ENCODE measurements at places on chromosomes 13 and 19.

DNA sequence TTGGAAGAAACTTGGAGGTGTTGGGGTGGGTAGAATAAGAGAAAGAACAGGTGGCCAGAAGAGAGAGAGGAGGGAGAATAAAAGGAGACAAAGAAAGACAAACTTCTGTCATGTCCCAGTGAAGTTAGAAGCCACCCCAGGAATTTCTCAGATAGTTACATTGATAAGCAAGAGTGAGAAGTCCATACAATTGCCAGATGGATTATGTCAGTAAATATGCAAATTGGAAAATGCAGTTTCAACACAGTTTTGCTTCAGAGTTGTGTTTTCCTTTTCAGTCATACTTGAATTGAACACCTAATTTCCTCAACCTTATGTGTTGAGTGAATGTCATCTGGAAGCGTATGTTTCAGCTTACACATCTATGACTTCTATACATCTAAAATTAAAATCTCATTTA is 139.2 kb downstream of the RXFP2 start:
- DNase-seq = no peak

GRCh38 chr19:2500841-2501261 is 24.9 kb downstream of the GADD45B start:
- no peak for DNase-seq

GRCh38 chr19:31418692-31419430 is 69.6 kb upstream of the TSHZ3 start:
- no peak for DNase-seq

- no peak for DNase-seq
These were observed 2858.7 kb downstream of the PCDH9 start for GRCh38 chr13:64371461-64371860.
